Breast epithelium (tissue), 4 donors: ENCODE measurements at places on chromosomes 4 and X. TPM values are rescaled to one million over a fixed set of nuclear protein-coding genes. Genes with fewer than 3 reads are reported as not detected.

DNA sequence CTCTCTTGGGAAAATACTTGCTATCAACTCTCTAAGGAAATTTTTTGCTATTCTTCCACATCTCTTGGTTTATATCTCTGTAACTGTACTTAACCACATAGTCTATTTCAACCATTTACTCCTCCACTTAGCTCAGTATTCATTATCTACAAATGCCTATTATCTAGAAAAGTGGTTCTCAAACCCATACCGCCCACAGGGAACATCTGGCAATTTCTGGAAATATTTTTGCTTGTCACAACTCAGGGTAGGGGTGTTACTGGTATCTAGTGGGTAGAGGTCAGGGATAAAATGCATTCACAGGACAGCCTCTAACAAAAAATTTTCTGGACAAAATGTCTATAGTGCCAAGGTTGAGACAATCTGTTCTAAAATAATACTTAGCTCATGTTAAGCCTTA is 14.4 kb downstream of the ATRX start:
- H3K27me3 ChIP-seq = peaks cover 4% of the 10 kb centered on the region
- H3K4me1 ChIP-seq = no peaks in the 10 kb centered on the region

DNA sequence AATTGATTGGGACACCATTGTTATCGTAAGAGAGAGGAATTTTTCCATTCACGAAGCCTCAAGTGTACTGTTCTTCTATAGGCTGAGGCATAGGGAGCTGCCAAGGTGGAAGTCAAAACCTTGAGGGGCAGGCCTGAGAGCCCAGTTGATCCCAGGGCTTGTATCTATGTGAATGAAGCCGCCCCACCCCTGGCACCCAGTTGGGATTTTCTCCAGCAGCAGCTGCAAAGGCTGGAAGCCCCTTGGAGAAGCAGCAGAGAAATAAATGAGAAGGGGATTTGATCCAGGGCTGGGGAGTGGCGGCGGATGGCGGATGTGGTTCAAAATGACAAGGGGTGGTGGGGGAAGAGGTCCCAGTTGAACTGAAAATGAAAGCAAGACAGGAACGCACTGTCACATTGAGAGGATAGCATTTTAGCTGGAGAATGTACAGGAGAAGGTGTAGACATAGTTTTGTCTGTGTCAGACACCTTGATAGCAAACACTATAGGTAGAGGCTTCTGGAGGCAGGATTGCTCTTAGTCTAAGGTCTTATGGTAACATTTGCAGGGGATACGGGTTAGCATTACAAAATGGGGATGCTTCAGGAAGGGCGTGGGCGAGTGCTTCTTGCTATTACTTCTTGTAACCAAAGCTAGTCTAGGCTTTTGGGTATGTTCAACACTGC is 32.6 kb downstream of the DOCK11 start:
- H3K4me3 ChIP-seq = no peak overlapping the region
- no peaks in the 10 kb centered on the region for H3K27me3 ChIP-seq
- H3K27ac ChIP-seq = no peak overlapping the region
- no peaks in the 10 kb centered on the region for H3K36me3 ChIP-seq

DNA sequence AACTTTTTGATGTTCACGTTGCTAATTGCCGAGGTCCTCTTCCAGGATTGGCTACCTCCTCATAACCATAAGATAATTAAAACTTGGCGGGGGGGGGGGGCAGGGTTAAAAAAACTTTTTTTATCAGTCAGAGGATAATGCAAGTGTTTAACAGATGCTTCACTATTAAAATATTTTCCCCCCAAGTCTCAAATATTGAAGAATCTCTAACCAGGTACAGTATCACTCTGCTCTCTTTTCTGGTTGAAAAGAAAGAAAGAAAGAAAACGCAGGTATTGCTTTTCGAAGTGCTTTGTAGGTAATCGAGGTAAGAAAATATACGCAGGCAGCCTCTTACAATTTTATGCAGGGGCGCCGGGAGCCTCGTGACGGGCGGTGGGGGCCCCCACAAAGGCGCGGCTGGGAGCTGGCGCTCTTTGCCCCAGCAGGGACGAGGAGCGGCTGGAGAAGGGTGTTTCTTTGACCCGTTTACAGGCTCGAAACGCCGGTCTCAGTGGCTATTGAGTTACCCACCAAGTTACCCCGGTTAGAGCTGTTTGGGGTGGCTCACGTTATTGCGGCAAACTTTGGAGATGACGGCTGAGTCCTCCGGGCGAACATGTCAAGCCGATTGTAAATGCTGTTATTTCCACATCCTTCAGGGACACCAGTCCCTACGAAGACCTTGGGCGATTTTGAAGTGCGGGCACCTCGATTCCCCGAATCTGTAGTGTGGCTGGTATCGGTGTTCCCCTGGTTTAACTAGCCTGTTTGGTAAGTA is 477 bp upstream of the HAND2 start:
- no peak for DNase-seq
- H3K27me3 ChIP-seq = peaks cover 4% of the 10 kb centered on the region
- no peak overlapping the region for H3K27ac ChIP-seq
- H3K36me3 ChIP-seq = no peaks in the 10 kb centered on the region

DNA sequence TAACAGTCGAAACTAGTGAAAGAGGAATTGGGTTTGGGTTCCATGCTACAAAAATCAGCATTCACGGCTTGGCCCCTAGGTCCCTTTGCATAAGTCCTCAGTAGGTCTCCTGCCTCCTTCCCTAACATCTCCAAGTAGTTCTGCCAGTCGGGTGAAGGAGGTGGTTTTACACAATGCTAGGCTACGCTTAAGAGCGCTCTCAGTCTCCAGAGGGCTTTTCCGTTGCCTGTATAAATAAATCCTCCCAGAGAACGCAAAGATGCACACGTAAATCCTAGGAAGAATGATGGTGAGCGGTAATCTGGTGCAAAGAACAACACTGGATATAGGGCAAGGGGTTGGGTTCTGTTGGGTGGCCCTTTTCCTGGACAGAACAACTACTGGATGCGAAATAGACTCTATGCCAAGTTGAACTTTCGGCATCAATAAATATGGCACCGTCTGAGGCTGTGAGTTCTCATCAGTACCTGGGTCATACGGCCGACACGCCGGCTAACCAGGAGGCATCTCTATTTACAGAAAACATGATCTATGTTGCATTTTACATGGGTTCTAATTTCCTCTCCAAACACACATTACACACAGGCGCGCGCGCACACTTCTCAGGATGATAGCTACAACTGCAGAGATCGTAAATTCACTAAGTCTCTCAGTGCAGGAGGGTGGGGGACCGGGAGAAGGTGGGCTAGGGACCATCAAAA is 1.3 kb downstream of the CAMK2D start:
- no peaks in the 10 kb centered on the region for H3K27me3 ChIP-seq
- no peaks in the 10 kb centered on the region for H3K36me3 ChIP-seq
- no peak for DNase-seq
- peak overlapping the region; percentile 94 for H3K4me3 ChIP-seq
- H3K4me1 ChIP-seq = no peaks in the 10 kb centered on the region

DNA sequence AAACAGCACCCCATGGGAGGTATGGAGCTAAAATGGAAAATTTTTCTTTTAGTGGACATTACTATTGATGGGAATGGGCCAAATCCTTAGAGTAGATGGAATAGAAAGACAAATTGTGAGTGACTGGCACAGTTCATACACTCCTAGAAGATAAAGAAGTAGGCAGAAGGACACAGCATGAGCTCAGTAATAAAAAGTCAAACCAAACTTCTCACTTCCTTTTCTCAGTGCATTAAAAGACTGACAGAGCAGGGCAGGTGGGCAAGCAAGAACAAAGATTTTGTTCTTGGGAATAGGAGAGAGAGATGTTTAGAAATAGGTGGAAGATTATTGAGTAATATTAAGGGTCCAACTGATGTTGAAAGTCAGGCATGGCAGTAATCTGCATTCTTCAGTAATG is 132.5 kb downstream of the ATP10D start:
- H3K27me3 ChIP-seq = no peaks in the 10 kb centered on the region
- H3K27ac ChIP-seq = no peak overlapping the region
- DNase-seq = no peak
- H3K36me3 ChIP-seq = no peaks in the 10 kb centered on the region
- no peaks in the 10 kb centered on the region for H3K4me1 ChIP-seq
- H3K4me3 ChIP-seq = no peak overlapping the region

GRCh38 chr4:7240306-7240705 is 48.0 kb downstream of the SORCS2 start:
- DNase-seq = no peak
- no peaks in the 10 kb centered on the region for H3K36me3 ChIP-seq
- no peak overlapping the region for H3K4me3 ChIP-seq
- H3K4me1 ChIP-seq = no peaks in the 10 kb centered on the region
- no peak overlapping the region for H3K27ac ChIP-seq
- H3K27me3 ChIP-seq = no peaks in the 10 kb centered on the region

DNA sequence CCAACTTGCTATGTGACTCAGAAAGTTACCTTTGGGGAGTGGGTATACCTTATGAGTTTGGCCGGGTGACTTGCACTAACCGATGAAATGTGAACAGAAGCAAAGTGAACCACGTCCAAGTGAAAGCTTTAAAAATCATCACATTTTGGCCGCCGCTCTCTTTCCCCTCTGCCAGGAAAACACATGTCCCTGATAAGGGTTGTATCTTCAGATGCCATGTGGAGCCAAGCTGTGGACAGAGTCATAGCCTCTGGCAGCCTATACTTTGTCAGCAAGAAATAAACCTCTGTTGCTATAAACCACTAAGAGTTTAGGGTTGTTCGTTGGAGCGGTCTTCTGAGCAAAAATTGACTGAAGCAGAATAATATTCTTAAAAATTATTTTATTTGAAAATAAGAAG is 92.3 kb downstream of the PRDM5 start:
- no peak for DNase-seq
- no peaks in the 10 kb centered on the region for H3K36me3 ChIP-seq
- H3K27ac ChIP-seq = no peak overlapping the region
- no peaks in the 10 kb centered on the region for H3K27me3 ChIP-seq
- H3K4me1 ChIP-seq = no peaks in the 10 kb centered on the region

GRCh38 chr4:158826057-158826456 is 57.2 kb downstream of the FNIP2 start:
- DNase-seq = no peak
- no peak overlapping the region for H3K4me3 ChIP-seq
- H3K27me3 ChIP-seq = no peaks in the 10 kb centered on the region
- H3K36me3 ChIP-seq = no peaks in the 10 kb centered on the region
- H3K4me1 ChIP-seq = peaks cover 3% of the 10 kb centered on the region

GRCh38 chr4:73723928-73724327 is 16.4 kb upstream of the CXCL8 start:
- H3K36me3 ChIP-seq = no peaks in the 10 kb centered on the region

DNA sequence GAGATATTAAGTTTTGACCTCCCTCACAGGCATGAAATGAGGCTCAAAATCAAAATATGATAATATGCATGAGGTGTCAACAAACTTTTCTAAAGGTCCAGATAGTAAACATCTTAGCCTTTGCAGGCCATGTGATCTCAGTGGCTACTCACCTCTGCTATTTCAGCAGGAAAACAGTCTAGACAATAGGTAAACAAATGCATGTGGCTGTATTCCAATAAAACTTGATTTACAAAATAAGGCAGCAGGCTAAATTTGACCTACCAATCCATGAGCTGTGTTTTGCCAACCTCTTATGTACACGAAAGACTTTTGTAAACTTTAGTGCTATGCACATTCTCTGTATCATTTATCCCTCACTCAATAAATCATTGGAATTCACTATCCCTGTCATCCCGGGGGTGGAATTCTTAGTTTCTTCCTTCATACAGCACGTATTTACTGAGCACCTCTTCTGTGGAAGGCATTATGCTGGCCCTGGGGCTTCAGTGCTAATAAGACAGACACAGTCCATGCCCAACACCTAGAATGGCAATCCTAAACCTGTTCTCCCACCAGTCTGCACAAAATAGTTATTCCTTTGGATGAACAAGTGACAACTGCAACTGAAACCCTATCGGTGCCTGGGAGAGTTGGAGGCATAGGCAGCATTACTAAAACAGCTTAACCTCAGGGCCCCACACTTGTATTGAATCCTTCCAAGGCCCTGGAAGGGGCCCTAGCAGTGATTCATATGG is 19.9 kb downstream of the MAGEB17 start:
- H3K36me3 ChIP-seq = no peaks in the 10 kb centered on the region
- H3K4me1 ChIP-seq = no peaks in the 10 kb centered on the region
- no peaks in the 10 kb centered on the region for H3K27me3 ChIP-seq
- DNase-seq = no peak
- no peak overlapping the region for H3K27ac ChIP-seq

BEX3 gene
- 95.4 TPM for total RNA-seq

GAB3 gene
- 5.3 TPM for total RNA-seq

ARAF gene
- total RNA-seq = 27.9 TPM

LIMCH1 gene
- 72.2 TPM for total RNA-seq

OCIAD2 gene
- total RNA-seq = 9.2 TPM

VCX gene
- not detected for total RNA-seq
